ENCODE measurements at places on chromosomes 7 and 10.

GRCh38 chr10:23692736-23693135 lies 253.9 kb downstream of the OTUD1 start:
- H3K27me3 ChIP-seq = peaks cover 47% of the 10 kb centered on the region
- no peak overlapping the region for H3K4me3 ChIP-seq
- H3K27ac ChIP-seq = no peak overlapping the region
- no peaks in the 10 kb centered on the region for H3K36me3 ChIP-seq
- no peaks in the 10 kb centered on the region for H3K4me1 ChIP-seq

DNA sequence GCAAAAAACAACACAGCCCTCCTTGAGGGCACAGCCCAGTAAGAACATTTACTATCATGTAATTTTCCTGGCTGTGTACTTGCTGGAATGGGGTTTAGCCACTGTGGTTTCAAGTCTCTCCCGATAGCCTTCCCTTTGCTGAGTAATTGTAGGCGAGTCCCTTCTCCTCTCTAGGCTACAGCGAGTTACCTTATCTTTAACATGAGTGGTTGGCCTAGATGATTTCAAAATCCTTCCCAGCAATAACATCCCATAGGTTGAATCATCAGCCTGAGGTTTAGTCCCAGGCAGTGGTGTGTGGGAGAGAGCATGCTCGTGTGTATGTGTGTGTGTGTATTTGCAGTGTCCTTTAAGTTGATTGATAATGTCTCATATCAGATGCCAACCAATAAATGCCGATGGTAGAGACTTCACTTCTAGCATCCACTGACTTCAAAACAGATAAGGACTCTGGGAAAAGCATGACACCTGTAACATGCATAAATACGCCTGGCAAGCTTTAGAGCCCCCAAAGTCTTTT lies 142.9 kb upstream of the ZMIZ1 start:
- peak overlapping the region; percentile 53 for H3K27ac ChIP-seq
- peak; percentile 97 for DNase-seq
- H3K4me1 ChIP-seq = peaks cover 22% of the 10 kb centered on the region
- H3K36me3 ChIP-seq = no peaks in the 10 kb centered on the region
- H3K27me3 ChIP-seq = no peaks in the 10 kb centered on the region

DNA sequence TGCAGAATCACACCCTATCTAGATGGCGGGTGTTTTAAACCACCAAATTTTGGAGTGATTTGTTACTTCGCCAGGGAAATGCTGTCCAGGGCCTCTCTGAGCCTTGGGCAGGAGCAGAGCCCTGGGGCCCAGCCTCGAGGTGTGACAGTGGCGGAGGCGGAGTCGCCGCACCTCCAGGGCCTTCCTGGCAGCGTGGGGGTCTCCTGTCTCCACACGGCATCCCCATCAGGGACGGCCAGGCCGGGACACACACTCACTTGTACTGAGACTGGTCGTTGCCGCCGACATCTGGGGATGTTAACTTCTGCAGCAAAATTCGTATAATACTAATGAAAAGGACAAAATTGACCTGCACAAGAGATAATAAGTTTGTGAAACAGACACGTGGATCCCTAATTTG lies 110.7 kb downstream of the VIPR2 start:
- no peak for DNase-seq
- no peak overlapping the region for H3K4me3 ChIP-seq
- H3K4me1 ChIP-seq = no peaks in the 10 kb centered on the region
- no peak overlapping the region for H3K27ac ChIP-seq

DNA sequence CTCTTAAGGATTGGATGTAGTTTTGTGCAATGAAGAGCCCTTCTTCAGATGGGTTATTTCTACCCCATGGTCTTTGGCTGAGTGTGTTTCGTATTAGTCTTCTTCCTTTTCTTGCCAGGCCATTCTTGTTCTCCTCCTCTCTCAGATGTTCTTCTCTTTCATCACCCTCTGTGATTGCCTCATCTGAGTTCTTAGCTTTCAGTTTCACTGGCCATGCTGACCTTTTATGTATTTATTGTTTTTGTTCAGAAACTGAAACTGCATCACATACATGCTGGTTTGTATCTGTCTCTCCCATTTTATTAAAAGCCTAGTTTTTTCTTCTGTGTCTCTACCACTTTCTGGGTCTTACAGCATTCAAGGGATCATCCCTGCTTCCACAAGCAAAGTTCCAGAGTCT lies 21.7 kb upstream of the PCGF5 start:
- peak overlapping the region; percentile 85 for H3K27ac ChIP-seq
- peak overlapping the region; percentile 54 for H3K4me3 ChIP-seq
- no peaks in the 10 kb centered on the region for H3K36me3 ChIP-seq
- H3K27me3 ChIP-seq = no peaks in the 10 kb centered on the region
- H3K4me1 ChIP-seq = peaks cover 43% of the 10 kb centered on the region

DNA sequence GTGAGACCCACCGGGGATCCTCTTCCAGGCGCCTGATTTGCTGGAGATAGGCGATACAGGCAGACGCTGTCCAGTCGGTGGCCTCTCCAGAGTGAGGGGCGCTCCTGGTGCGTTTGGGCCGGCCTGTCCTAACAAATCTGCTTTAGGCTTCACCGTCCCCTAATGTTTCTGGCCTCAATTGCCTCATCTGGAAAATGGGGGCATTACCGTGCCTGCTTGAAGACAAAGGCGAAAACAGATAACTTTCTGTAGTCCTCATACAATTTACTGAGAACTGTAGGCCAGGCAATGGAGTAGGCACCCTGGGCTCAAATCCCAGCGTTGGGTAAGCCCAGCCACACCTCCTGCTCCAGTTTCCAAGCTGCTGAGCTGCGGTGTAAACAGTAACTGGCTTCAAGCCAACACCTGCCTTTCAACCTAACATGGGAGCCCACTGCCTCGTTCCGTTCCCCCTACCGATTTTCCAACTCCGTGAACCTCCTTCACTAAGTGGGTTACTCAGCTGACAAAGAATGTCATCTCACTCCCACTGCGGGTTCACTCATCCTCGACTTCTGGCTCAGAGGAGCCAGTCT lies 589 bp upstream of the ZFAND4 start:
- H3K4me1 ChIP-seq = no peaks in the 10 kb centered on the region
- no peaks in the 10 kb centered on the region for H3K36me3 ChIP-seq
- H3K4me3 ChIP-seq = peak overlapping the region; percentile 86
- H3K27ac ChIP-seq = peak overlapping the region; percentile 69

DNA sequence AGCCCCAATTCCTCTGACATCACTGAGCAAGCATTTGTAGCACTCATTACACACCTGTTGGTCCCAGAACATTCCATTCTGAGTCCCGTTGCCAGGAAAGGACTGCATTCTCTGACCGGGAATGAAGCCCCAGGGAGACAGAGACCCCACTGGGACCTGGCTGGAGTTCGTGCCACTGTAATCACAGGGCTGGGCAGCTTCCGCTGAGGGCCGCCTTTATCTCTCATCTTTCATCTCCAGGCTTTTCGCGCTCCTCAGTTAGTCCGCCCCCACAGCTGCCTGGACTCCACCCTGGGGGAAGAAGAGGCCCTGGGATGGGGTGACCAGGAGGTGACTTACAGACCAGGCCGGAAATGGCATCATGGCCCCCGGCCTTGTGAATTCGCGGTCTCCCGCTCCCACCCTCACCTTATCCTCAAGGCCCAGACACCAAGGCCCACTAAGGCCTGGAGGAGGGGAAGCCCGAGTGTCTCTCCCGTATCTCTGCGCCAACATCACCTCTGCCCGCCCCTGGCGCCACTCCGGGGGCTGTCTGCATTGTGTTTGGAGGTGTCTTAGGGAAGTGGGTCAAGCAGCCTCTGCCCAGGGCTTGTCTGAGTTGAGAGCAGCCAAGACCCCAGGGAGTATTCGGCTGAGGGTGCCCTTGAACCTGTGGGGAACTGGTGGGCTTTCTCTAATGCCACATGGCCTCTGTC lies 75.4 kb downstream of the PROSER2 start:
- no peaks in the 10 kb centered on the region for H3K27me3 ChIP-seq
- DNase-seq = no peak
- no peak overlapping the region for H3K27ac ChIP-seq

DNA sequence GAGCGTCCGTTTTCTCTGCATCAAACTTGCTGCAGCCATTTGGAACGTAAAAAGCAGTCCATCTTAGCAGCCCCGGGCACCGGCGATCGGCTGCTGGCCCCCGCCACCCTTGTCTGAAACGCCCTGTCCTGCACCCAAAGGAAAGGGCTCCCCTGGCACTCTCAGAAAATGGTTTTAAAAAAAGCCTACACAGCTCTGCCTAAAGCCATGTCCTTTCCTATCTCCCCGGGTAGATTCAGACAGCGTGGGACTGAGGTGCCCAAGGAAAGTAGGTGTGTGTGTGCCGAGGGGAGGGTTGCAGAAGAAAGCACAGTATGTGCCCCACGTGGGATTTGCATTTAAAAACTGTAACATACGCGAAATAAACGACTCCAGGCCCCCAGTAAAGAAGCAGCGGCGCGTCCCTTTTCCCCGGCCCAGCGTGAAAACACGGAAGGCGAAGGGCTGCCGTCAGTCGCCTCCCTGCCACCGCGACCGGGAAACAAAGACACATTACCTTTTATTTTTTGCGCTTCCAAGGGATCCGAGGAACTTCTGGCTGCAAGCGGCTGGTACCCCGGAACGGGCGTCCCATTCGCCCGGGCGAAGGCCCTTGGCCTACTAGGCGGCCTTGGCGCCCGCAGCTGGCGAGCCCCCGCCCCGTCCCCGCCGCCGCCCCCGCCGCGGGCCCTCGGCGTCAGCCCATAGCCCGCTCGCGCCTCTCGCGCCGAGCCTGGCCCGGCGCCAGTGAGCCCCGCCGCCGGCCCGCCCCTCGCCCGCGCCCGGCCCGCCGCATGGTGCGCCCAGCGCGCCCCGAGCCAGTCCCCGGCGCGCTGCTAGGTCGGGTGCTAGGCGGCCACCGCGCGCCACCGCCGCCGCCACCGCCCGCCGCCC lies 304.6 kb downstream of the PRPF18 start:
- peak overlapping the region; percentile 82 for H3K27ac ChIP-seq
- peaks cover 37% of the 10 kb centered on the region for H3K4me1 ChIP-seq
- no peaks in the 10 kb centered on the region for H3K36me3 ChIP-seq
- H3K27me3 ChIP-seq = no peaks in the 10 kb centered on the region

DNA sequence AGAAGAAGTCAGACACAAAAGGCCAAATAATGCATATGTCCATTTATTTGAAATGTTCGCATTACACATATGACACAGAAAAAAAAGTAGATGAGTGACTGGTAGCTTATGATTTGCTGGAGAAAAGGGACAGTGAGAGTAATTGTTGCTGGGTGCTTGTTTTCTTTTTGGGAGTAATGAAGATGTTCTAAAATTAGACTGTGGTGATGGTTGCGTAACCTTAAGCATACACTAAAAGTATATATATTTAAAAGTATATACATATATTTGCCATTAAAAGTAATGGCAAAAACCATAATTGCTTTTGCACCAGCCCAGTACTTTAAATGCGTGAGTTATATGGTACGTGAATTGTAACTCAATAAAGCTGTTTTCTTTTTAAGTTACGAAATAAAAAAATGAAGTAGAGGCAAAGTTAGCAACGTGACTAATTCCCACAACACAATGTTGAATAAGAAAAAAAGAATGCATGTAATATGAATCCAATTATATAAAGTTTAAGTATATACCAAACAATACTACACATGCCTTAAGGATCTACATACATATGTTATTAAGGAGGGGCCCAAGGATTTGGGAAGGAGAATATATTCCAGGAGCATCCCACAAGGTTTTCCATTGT lies 360.4 kb upstream of the CELF2 start:
- H3K27ac ChIP-seq = no peak overlapping the region
- no peaks in the 10 kb centered on the region for H3K4me1 ChIP-seq
- no peaks in the 10 kb centered on the region for H3K27me3 ChIP-seq
- H3K4me3 ChIP-seq = no peak overlapping the region

DNA sequence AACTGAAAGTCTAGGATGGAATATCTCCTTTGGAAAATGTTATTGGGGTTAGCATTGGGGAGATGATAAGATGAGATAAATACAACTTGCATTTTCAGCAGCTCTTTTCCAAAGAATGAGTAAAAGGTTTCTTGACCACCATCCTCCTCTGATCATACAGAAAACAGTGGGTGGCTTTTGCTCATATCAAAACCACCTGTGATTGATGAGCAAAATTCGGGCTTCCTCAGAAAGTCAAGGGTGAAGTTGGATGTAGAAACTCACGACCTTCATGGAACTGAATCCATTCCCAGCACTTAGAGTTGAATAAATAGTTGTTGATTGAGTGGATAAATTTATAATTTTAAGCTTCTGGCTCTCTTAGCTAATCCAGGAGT lies 158.4 kb downstream of the DNAJB6 start:
- H3K4me1 ChIP-seq = no peaks in the 10 kb centered on the region
- no peak overlapping the region for H3K27ac ChIP-seq
- DNase-seq = no peak
- H3K27me3 ChIP-seq = no peaks in the 10 kb centered on the region
- H3K36me3 ChIP-seq = no peaks in the 10 kb centered on the region

DNA sequence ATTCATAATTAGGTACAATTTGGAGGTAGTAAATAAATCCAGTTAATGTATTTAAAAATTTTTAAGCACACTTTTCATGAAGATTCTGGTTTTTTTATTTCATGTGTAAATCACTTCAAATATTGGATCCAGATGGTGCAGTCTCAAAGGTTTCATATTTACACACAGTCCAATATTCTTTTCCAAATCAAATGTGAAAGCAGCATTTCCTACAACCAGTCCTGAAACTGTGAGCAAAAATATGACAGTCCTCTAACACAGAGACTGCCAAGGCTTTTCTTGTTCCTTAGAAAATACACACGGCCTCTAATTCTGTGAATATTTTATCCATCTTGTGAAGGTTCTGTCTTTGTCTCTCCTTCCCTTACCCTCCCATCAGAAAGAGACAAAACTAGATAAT lies 645.9 kb downstream of the ARL4A start:
- H3K36me3 ChIP-seq = no peaks in the 10 kb centered on the region
- H3K4me1 ChIP-seq = peaks cover 12% of the 10 kb centered on the region
- H3K4me3 ChIP-seq = no peak overlapping the region

- H3K36me3 ChIP-seq = no peaks in the 10 kb centered on the region
- H3K4me1 ChIP-seq = no peaks in the 10 kb centered on the region
- no peaks in the 10 kb centered on the region for H3K27me3 ChIP-seq
- no peak overlapping the region for H3K27ac ChIP-seq
- H3K4me3 ChIP-seq = no peak overlapping the region
Observed at GRCh38 chr10:67098461-67098860, 172.6 kb downstream of the LRRTM3 start.

GRCh38 chr7:158320328-158320727 lies 267.3 kb downstream of the PTPRN2 start:
- no peak for DNase-seq
- H3K27ac ChIP-seq = no peak overlapping the region

- no peaks in the 10 kb centered on the region for H3K36me3 ChIP-seq
- 0 out of 2 replicates have a peak, but pooled peaks cover under 1% of the 10 kb centered on the region for H3K4me1 ChIP-seq
- H3K27ac ChIP-seq = no peak overlapping the region
- no peaks in the 10 kb centered on the region for H3K27me3 ChIP-seq
Observed at GRCh38 chr7:105655500-105656380, 74.4 kb upstream of the EFCAB10 start.

- H3K4me3 ChIP-seq = no peak overlapping the region
- H3K27ac ChIP-seq = no peak overlapping the region
- peaks cover 6% of the 10 kb centered on the region for H3K4me1 ChIP-seq
- H3K27me3 ChIP-seq = no peaks in the 10 kb centered on the region
- H3K36me3 ChIP-seq = no peaks in the 10 kb centered on the region
- no peak for DNase-seq
Observed at GRCh38 chr10:107952649-107953556, 788.4 kb upstream of the SORCS1 start.
